ENCODE measurements at places on chromosomes 3 and 15.

DNA sequence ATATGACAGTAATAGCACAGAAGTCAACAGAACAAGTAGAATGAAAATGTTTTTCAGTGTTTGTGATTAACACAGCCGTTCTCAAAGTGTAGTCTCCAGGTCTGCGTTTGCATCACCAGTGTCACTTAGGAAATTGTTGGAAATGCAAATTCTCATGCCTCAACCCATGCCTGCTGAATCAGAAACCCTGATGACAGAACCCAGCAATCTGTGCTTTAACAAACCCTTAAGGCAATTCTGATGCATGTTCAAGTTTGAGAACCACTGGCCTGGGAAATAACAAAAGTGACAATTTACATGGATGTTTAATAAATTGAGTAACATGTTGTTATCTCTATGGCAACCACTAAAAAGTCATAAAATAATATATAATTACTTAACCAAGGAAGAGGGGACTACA is 103.1 kb upstream of the ATP11B start:
- no peak for DNase-seq

DNA sequence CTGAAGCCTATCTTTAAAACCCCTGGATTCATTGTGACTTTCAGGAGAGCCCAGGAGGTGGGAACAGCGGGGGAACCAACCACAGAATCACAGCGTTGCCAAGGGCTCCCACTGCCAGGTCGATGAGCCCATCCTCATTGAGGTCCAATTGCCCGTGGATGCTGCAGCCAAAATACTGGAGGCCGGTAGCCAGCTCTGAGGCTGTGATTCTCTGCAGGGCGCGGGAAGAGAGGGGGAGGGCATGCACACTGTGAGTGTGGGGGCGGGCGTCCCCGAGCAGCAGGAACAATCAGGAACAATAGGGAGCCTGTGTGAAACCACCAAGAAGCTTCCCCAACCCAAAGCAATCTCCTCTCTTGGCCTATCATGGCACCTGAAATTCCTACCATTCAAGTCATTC is 53.4 kb downstream of the FEM1B start:
- no peak for DNase-seq

DNA sequence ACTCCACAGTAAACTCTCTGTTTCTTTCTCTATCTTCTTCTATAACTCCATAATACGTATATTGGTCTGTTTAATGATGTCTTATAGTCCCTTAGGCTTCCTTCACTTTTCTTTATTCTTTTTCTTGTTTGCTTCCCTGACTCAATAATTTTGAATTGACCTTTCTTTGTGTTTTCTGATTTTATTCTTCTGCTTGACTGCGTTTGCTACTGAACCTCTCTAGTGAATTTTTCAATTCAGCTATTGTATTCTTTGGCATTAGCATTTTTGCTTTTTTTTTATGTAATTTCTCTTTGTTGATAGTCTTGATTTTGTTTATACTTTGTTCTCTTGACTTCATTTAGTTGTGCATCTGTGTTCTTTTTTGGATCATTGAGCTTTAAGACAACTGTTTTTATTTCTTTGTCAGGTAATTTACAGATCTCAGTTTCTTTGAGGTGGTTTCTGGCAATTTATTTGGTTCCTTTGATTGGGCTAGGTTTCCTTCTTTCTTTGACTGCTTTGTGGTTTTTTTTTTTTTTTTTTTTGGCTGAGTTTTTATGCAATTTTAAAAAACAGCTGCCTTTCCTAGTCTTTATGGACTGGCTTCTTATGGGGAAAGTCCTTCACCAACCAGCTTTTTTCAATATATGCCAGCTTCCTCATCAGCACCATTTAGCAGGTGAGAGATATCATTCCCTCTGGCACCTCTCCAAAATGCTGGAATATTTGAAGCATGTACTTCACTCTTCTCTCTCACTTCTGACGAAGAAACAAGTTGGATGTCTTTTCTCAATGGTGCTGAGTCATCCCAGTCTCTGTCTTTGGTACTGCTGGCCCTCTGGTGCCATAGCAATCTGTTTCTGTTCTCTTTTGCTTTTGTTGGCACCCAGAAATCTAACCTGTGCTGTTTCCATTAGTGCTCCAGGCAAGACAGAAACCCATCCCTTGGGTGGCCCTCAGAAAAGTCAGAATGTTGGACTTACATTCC is 17.6 kb downstream of the RSRC1 start:
- DNase-seq, result no peak

GRCh38 chr15:56532721-56533460 is 68.0 kb upstream of the MNS1 start:
- DNase-seq, result no peak

GRCh38 chr3:195767792-195768191 is 43.9 kb downstream of the MUC4 start:
- DNase-seq, result no peak

GRCh38 chr3:131605916-131606315 is 103.1 kb upstream of the MRPL3 start:
- DNase-seq, result no peak

GRCh38 chr3:64008017-64008416 is 15.3 kb downstream of the PSMD6 start:
- DNase-seq, result no peak
